ENCODE measurements at places on chromosomes 11 and 22.

GRCh38 chr11:67054346-67054835, 2.3 kb upstream of the RHOD start:
- no peak for DNase-seq

- DNase-seq: no peak
Observed at GRCh38 chr11:63507511-63507910, 1.6 kb downstream of the LGALS12 start.

GRCh38 chr11:67032830-67033551, 10.1 kb downstream of the SYT12 start:
- DNase-seq: no peak

DNA sequence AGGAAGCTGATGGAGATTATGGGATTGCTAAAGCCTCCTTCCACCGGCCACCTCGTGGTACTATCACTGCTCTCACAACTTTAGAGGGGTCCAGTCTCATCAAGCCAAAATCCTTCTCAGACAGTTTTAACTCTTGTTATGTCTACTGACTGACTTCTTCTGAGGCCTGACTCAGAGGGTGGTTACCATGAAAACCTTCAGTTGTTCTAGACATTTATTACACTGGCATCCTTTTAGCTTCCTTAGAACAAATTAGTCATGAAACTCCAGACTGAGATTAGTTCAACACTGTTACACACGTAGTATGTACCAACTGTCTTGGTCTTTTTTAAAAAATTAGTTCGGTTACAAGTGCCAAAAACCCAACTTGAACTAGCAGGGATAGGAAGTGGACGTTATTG, 7.5 kb downstream of the DIXDC1 start:
- DNase-seq: no peak

DNA sequence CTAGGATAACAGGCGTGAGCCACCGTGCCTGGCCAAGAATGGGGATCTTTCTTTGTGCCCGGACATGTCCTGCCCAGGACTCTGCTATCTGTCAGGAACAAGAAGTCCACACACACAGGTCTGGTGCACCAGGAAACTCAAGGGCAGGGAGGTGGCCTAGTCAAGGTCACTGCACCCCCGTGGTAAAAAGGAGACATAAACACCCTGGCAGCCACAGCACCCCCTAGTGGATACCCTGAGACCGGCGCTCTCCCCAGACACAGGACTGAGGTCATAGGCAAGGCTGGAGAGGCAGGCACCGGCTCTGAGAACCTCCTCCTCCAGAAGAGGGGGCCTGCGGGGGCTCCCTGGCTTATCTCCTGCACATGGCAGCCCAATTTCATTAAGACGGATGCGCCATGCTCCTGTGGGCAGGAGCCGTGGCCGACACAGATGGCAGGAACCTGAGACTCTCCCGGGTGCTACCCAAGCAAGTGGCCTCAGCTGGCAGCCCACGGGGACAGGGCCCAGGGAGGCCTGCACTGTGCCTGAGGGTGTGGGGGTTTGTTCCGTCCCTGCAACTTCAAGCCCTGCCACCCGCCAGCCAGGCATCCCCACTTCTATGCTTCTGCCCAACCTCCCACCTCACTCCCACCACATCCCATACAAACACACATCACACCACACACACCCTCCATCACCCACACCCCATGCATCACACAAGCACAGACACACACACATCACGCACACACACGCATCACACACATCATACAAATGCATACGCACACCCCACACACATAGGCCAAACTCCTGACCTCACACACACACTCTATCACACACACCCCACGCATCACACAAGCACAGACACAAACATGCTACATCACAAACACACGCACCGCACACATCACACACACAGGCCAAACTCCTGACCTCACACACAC, 19.6 kb downstream of the MACROD1 start:
- DNase-seq: peak; percentile 41

GRCh38 chr11:93219440-93219839, 21.6 kb upstream of the SLC36A4 start:
- no peak for DNase-seq

GRCh38 chr11:116986521-116987105, 111.6 kb downstream of the SIK3 start:
- no peak for DNase-seq

DNA sequence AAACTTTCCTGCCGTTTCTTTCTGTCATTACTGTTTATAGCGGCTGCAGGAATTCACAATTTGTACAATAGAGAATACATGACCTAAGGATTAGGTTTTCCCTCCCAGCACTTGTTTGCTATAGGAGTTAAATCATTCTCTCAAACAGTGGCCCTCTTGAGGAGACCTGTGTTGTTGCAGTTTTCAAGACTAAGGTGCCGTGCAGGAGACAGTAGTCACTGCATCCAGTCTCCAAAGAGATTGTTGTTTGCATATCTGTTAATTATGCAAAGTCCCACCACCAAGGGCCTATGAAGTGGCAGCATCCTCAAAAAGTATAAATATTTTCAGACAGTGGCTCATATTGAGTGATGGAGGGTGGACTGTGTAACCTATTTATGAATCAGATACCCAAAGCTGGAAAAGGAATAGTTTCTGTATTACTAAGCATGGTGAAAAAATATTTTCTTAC, 2.3 kb downstream of the PRSS23 start:
- DNase-seq: no peak

- DNase-seq: no peak
Observed at GRCh38 chr22:25021976-25022711, 69.6 kb downstream of the KIAA1671 start.

GRCh38 chr22:19723232-19723982, at the start of gene GP1BB:
Gene GP1BB (plus strand): TSS chr22:19723539. CDS start chr22:19723570, 31 bp downstream.
- DNase-seq: no peak

- DNase-seq: no peak
Observed at GRCh38 chr22:49636649-49637048, 191.0 kb downstream of the BRD1 start.

DNA sequence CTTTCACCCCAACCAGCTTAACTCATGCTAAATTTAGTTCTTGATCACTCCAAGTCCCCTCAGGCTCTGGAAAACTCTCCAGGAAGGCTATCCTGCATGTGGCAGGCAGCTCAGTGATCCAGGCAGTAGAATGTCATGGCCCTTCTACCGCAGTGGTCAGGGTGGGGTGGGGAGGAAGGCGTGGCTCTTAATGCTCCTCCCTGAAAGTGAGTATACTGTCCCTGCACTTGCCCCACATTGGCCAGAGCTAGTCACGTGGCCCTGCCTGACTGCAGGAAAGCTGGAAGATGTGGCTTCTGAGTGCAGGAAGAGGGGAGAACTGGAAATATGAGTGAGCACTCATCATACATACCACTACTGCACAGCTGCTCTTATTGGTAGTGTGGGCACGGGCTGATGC, 102.1 kb downstream of the GRAMD1B start:
- DNase-seq: no peak

- no peak for DNase-seq
Observed at GRCh38 chr22:17882162-17882561, 107.9 kb upstream of the BID start.

GRCh38 chr11:46338636-46338987, 8.7 kb upstream of the DGKZ start:
- no peak for DNase-seq

DNA sequence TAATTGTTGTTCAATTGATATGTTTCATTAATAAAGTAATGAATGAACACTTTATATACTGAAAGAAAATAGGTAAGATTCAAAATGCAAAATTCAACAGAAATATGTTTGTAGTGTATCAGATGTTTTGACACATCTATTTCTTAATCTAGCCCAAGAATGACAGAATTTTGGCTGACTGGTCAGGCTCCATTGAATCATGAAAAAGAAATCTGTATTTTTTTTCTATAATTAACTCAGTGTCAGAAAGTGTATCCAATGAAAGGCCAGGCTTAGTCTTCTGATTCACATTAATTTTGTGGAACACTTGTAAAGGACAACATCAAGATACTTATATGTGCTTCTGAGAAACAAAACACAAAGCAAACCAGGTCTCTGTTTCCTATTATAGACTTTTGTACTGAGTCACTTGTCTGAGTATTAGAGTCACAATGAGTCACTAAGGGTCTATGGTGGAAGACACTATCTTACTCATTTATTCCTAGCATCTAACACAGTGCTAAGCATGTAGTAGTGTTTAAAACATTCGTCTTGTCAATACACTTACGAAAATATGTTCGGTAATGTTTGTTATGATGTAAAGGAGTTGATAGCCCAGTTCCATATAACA, 297.7 kb upstream of the CCDC90B start:
- no peak for DNase-seq

DNA sequence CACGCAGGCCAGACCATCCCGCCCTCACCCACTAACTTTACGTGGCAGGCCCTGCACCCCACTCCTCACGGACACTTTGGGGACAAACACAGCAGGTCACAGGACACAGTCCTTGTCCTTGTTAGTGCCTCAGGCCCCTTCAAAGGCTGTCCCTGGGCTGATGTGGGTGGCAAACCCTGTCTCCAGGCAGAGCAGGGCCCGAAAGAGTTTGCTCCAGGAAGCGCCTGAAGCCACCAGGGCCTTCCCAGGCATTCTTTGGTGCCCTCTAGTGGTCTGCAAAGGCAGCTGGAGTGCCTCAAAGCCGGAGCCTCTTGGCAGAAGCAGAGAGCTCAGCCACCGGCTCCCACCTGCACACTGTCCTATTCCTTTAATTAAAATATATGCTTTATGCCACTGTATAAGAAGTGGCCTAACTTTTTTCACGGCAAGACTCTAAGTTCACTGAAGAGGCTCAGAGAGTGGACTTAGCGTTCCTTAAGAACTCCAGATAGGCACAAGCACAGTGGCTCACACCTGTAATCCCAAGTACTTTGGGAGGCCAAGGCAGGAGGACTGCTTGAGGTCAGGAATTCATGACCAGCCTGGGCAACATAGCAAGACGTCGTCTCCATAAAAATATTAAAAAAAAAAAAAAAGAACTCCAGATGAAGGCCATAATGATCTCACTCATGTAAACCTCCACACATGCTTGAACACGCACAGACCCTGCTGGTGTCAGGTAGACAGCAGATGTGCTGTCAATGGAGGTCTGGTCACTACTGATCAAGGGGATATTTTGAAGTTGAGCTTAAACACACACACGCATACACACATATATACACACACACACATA, 11.1 kb downstream of the TXN2 start:
- peak; percentile 70 for DNase-seq

All from effector CD8-positive, alpha-beta T cell (primary cell).